ENCODE measurements at places on chromosomes 2 and 18.
A peak's percentile ranks its signal among the peaks of the same experiment; 100 is the strongest.

- no peak for DNase-seq
Measured at GRCh38 chr2:62175728-62176127, 20.2 kb upstream of the B3GNT2 start.

DNA sequence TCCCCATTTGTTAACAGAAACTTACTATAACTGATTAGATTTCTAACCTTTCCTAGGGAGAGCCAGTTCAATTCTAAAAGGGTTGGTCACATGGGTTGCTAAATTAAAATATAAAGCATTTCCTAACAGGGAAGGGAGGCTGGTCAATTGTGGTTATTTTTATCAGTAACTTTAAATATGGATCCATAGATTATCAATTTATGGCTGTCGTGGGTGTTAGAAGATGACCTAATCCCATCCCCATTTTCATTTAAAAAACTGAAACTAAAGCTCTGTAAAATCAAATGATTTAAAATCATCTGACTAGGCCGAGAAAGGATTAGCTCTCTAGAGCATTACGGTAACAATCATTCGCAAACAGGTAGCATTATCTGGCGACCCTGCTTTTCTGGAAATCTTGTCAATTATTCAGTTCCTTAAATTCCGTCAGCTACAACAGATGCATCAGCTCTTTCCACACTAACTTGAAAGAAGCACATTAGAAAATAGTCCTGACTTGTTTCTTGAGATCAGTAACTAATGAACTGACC, 953 bp upstream of the HNRNPA3 start:
- no peak for DNase-seq

DNA sequence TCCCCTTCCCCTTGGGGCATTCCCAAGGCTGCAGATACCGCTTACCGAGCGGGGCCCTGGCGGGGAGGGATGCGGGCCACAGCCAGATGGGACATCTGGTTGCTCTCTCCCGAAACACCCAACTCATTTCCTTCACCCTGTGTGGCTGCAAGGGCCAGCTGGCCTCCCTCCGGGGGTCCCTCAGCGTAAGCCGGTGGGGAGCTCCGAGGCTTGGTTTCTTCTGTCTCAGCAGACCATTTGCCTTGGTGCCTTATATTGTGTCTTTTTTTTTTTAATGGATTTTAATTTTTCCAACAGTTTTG, 107.6 kb upstream of the ODC1 start:
- DNase-seq, result no peak

GRCh38 chr18:33923980-33924379, 300.7 kb downstream of the NOL4 start:
- DNase-seq, result peak; percentile 91

- DNase-seq, result no peak
Measured at GRCh38 chr2:172083628-172084394, 1.5 kb upstream of the DLX1 start.

GRCh38 chr2:81290846-81291245, 986.3 kb upstream of the LRRTM1 start:
- no peak for DNase-seq

DNA sequence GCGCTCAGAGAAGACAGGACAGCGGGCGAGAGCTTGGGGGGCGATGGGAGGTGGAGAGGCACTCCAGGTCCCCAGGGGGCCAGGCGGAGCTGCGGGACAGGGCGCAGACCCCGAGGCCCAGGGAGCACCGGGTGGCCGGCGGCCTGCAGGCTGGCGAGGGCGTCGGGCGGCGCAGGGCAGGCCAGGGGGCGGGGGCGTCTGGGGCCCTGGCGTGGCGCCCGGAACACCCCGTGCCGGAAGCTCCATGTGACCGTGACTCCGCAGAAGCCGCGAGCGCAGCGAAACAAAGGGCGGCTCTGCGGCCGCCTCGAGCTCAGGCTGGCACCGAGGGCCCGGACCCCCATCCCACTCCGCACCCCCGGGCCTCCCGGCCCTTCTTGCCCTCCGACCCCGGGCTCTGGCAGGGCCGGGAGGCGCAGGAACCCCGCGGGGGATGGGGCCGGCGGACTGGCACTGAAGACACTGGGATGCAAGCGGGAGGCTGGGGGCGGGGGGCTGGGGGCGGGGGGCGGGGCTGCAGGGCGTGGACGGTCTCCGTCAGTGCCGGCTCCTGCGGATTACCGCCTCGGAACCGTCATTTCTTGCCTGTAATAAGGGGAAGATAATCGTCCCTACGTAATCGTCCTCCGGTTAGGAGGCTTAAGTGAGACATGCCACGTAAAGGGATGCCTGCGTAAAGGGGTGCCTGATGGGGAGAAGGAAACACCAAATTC, 19.1 kb downstream of the SH2D6 start:
- peak; percentile 73 for DNase-seq

DNA sequence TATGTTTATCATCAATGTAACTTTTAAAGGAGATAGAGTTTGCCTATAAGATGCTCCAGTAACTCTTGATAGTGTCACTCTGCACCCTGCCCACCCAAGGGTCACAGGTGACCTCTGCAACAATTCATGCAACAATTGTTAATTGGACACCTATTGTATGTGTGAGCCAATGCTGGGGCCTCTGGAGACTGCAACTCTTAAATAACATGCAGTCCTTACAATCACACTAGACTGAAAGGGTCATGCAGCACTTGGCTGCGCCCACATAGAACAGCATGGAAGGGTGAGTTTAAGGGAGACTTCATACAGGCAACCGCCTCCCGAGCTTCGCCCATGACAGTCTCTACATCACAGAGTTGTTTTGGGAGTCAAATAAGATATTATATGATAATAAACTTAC, 137.1 kb upstream of the TWIST2 start:
- DNase-seq, result no peak

DNA sequence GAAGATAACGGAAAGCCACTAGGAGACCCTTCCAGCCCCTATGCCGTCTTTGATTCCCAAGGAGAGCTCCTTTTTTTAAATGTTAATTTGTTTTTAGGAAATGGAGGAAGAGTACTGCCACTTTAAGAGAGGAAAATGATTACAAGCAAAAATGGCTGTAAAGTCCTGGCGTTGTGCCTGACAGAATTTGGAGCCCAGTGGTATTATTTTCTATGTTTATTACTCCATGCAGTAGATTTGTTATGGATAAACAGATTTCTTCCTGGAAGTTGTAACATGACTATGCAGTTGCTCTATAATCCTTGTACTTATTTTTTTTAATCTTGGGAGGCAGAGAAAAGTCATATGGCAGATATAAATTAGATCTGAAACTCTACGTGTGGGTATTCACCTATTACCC, 141.3 kb downstream of the GBX2 start:
- no peak for DNase-seq

GRCh38 chr2:67388680-67389079, 8.5 kb upstream of the ETAA1 start:
- no peak for DNase-seq

DNA sequence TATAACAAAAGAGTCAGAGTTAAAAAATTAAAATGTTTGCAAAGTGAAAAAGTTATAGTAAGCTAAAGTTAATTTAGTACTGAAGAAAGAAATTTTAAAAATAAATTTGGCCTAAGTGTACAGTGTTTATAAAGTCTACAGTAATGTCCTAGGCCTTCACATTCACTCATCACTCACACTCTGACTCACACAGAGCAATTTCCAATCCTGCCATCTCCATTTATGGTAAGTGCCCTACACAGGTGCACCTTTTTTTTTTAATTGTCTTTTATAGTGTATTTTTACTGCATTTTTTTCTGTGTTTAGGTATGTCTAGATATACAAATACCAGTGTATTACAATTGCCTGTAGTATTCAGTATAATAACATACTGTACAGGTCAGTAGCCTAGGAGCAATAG, 562.9 kb downstream of the PIK3C3 start:
- DNase-seq, result no peak

DNA sequence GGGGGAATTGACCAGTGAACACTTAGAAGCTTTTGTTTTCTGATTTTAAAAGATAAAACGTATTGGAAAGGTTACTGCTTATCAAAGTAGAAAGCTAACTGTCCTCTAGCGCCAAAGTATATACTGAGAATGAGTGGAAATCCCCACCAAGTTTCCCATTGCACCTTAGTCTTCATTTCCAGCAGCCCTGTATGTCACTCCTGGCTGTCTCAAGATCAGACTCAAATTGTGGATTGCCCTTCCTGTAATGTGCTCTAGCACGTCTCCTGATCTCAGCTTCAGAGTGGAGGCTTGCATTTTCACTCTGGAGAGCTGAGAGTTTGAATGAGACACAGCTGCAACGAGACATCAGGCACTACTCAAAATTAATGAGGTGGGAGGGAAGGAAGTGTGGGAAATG, 26.6 kb downstream of the MFF start:
- no peak for DNase-seq

GRCh38 chr2:182642328-182642727, 73.7 kb upstream of the DNAJC10 start:
- peak; percentile 8 for DNase-seq

GRCh38 chr2:28283861-28284260, 108.8 kb upstream of the FOSL2 start:
- DNase-seq, result no peak

Measured in NCI-H774 (cell line).